ENCODE measurements at places on chromosomes 3 and 15.

DNA sequence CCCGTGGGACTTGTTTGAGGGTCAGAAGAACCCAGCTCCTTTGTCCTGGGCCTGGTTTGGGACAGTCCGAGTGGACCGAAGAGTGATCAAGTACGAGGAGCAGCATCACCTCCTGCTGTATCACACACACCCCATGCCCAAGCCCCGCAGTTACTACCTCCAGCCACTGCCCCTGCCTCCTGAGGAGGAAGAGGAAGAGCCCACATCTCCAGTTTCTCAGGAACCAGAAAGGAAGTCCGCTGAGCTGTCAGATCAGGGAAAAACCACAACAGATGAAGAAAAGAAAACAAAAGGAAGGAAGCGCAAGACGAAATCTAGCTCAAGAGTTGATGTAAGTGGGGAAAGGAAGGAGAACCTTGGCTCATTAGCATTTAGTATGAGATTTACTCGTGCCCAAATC is 3.3 kb upstream of the P2RY12 start:
- no peak for DNase-seq

- peak; percentile 60 for DNase-seq
Observed at GRCh38 chr3:27535809-27536392, 51.7 kb upstream of the SLC4A7 start.

DNA sequence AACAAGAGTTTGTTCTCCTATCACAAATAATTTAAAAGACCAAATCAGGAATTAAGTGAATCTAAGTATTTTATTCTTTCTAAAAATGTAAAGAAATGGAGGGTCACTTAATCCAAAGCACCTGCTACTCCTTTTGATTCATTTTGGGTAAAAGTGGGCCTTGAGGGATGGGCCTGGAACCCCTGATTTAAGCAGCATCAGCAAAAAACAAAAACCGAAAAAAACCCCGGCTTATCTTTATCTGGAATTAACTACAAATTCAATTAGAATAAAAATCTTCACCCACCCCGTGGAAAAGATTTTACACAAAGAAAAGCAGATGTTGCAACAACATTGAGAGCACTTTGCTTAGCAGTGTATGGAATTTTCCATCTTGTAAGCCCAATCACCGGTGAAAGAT is 1018.2 kb downstream of the MCTP2 start:
- DNase-seq: no peak

DNA sequence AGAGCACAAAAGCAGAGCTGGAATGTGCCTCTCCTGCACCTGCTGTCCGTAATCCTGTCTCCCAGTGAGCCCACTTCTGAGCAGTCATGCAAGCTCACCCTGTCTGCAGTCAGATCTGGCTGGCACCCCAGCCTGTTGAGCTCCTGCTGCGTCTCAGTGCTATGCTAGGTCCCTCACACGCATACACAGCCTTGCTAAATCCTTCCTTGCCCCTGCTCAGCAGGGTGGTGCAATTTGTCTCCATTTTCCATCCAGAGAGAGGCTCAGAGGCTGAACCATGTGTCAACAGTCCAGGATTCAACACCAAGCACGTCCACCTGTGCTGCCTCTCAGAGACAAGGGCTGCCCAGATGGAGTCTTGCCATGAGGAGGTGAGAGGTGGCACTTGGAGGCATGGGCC is 11.0 kb downstream of the POMGNT2 start:
- no peak for DNase-seq

DNA sequence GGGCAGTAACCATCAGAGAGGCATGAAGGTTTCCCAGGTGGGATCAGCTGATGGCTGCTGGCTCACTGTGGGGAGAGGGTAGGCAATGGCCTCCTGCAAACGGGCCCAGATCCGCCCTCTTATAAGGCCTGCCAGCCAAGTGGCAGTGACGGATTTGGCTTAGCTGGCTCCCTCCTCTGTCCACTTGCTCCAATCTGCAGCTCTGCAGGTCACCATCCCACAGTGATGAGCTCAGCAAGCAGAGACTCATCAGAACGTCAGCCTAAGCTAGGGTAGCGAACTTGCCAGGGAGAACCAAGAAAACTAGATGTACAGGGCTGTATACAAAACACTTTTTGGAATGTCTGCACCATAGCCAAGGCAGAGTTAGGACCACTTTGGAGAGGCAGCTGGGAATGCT is 62.8 kb upstream of the DCLK3 start:
- DNase-seq: no peak

DNA sequence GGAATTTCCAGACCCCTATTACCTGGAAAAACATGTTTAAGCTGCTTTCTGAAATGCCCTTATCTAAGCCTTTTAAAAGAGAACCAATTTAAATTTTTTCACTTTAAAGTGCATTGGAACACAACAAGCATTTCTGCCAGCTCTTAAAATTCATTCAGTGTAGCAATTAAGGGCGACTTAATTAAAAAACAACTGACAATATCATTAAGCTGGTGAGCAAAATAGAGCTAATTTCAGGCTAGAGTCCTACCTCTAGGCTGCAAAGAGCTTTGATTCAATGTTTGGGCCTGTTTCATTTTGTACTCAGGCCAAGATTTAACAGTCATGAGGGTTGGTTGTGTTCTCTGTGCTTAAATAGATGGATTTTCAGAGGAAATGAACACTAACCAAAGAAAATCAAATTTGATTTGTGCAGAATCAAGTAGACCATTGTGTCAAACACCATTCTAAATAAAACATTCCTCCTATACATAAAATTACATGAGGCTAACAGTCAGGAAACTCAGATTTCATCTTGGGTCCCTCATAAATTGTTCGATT is 114.6 kb downstream of the TMEM108 start:
- DNase-seq: no peak

- no peak for DNase-seq
Observed at GRCh38 chr15:55700876-55701275, 42.1 kb downstream of the PRTG start.

- DNase-seq: peak; percentile 9
Observed at GRCh38 chr15:30036036-30036703, 46.6 kb upstream of the GOLGA8J start.

- DNase-seq: peak; percentile 77
Observed at GRCh38 chr3:159938714-159939113, 49.9 kb upstream of the IL12A start.

DNA sequence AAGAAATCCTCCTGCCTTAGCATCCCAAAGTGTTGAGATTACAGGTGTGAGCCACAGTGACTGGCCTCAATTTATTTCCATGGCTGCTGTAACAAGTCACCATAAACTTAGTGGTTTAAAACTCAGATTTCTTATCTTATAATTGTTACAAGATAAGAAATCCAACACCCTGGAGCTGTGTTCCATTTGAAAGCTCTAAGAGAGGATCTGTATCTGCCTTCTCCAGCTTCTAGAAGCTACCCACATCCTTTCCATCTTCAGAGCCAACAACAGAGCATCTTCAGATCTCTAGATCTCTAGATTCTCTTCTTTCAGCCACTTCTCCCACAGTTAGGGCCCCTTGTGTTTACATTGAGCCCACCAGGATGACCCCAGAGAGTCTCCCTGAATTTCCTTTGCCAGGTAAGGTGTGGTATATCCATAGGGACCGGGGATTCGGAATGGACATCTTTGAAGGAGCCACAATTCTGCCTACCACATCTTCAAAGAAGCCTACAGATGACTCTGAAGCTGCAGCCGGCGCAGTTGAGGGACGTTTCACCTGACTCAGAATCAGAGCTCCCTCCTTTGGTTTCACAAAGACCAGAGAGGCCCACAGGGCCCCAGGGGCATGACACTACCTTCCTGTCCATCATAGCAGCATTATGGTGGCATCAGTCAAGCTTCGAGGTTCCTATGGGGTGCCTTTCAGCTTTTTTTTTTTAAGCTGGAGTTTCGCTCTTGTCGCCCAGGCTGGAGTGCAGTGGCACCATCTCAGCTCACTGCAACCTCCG is 87.0 kb upstream of the IGF1R start:
- no peak for DNase-seq

DNA sequence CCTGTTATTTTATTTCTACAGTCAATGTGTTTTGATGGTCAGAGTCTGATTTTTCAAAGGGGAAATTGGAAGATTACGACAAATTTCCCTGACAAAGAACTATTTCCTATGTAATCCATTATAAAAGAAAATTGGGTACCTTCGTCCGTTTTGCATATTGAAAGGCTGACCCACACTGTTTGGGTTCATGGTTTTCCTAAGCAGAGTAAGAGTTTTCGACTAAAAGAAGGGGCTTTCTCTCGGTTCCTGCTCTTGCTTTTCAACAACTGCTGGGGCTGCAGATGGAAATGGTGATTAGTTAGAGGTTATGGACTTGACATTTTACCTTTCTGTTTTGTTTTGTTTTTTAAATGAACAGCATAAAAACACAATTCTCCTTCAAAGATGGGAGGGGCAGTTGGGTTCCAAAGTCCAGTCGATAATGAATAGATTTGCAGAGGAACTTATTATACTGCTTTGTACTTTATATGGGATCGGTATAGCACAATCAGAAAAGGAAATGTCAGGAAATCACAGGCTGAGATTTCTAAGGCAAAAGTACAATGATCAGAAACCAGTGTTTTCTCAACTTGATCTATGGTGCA is 978 bp downstream of the KCNMB2 start:
- no peak for DNase-seq

- no peak for DNase-seq
Observed at GRCh38 chr3:66411961-66412887, 88.6 kb downstream of the LRIG1 start.

DNA sequence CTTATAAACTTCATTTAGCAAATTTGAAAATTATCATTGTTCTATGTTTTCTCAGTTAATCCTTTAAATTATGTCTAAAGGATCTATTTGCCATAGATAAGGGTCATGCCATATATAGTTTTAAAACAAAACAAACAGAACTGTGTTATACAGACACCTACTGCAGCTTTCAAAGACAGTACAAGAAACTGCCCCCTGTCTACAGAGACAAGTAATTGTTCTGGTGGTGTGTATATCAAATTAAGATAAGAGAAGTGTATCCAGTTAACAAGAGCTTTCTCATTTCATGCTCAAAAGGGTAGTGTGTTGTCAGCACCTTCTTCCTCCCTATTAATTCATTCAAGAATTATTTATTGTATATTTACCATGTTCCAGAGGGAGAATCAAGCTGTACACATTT is 201.2 kb downstream of the FMN1 start:
- peak; percentile 58 for DNase-seq

DNA sequence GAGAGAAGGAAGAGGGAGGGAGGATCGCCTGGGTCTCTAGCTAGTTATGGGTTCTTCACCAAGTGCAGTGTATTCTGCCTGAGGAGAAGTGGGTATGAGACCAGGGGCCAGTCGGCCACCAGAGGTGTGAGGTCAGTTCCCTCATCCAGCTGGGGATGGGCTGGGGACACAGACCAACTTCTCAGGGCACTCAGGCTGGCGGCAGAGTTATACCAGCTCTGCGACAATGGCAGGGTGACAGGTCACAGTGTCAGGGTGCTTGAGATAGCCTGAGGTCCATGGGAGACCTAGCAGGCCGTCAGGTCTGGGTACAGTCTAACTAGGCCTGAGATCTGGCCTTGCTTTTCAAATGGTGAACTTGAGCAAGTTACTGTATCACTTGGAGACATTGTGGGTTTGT is 31.4 kb upstream of the PLXNA1 start:
- no peak for DNase-seq

DNA sequence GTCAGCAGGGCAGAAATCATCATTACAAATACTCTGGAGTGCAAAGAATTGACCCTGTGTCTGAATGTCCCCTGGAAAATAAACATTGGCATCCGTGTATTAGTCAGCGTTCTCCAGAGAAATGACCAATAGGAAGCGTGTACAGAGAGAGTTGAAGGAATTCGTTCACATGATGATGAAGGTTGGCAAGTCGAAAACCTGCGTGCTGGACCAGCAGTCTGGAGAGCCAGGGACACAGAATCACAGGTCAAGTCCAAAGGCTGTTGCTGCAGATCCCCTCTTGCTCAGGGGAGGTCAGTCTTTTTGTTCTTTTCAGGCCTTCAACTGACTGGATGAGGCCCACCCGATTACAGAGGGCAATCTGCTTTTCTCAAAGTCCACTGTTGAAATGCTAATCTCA is 16.6 kb downstream of the GP9 start:
- peak; percentile 24 for DNase-seq

GRCh38 chr3:179348325-179349013 is 960 bp downstream of the MFN1 start:
- DNase-seq: peak; percentile 2

GRCh38 chr15:77578641-77579372 is 53.9 kb downstream of the LINGO1 start:
- no peak for DNase-seq

DNA sequence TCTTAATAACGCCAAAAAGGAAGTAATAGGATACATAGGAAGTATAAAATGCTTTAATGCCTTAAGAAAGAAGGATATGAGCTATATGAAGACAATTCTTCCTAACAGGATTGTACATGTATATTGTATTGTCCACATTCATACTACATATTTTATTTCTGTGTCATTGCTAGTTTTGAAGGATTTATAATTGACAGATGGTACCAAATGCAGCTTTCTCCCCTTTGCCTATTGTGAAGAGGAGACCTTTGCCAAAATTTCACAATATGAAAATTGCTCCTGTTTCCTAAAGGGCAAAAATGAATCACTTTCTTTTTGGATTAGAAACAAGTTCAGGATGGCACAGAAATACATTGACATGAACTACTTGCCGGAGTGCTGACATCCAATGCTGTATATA is 34.8 kb upstream of the EOMES start:
- no peak for DNase-seq

GRCh38 chr3:37531066-37531720 is 330.5 kb upstream of the CTDSPL start:
- no peak for DNase-seq

GRCh38 chr3:109707617-109708016 is 370.3 kb upstream of the DPPA4 start:
- DNase-seq: no peak

DNA sequence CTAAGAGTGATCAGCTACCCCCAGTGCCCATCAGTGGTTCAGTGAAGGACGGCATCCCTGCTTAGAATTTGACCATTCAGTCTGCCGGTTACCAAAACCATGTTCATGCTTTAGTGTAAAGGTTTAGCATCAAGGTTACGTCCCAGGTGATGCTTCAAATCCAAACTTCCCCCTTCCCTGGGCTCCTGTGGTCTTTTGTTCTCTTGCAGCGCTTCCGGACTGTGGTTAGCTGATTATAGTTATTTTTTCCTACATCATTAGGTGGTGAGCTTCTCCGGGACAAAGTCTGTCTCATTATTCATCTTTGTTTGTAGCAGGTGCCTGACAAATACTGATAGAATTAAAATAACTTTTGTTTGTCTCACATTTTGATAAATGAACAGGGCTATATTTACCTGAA is 28.3 kb upstream of the MYZAP start:
- no peak for DNase-seq

- no peak for DNase-seq
Observed at GRCh38 chr3:64489361-64490044, 198.3 kb downstream of the ADAMTS9 start.

All from fibroblast of the aortic adventitia (primary cell).